ENCODE measurements at places on chromosomes 7 and 10. TPM values are rescaled to one million over a fixed set of nuclear protein-coding genes. Genes with fewer than 3 reads are reported as not detected.

DNA sequence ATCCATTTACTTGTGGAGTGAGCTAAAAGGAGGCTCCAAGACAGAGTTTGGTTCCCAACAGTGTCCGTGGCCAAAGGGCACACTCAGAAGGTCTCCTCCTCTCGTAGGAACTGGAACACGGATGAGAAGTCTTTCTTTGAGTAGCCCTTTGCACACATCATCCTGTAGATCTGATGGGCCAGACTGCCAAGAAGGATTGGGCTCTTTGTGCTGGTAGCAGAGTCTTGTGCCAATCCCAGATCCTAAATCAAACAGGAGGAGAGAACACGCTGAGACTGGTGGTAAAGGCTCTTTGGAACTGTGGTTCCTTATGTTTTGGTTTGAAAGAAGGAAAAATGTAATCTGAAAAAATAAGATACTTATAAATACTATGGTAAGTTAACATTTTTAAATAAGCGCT is 136.6 kb downstream of the HIBADH start:
- DNase-seq, result no peak

DNA sequence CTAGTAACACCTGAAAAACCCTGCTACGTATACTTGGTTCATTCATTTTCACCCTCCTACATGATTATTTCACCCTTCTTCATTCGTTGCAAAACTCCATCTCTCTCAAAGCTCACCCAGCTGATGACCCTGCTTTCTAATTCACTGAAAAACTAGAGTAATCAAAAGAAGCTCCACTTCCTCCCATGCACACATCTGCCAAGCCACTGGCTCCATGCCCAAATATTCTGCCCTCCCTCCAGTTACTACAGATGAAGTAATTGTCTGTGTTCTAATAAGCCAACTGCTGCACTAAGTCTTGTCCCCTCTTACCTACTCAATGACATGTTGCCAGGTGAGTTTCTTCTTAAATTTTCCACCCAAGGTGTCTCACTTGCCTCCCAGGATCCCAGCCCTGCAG is 96.9 kb upstream of the CCDC71L start:
- no peak for DNase-seq

- no peak for DNase-seq
Measured at GRCh38 chr10:110002801-110003523, 4.8 kb upstream of the ADD3 start.

- no peak for DNase-seq
Measured at GRCh38 chr7:81003326-81003725, 84.5 kb upstream of the SEMA3C start.

GRCh38 chr10:85043207-85043606 is 714.8 kb downstream of the CCSER2 start:
- DNase-seq, result peak; percentile 27

DNA sequence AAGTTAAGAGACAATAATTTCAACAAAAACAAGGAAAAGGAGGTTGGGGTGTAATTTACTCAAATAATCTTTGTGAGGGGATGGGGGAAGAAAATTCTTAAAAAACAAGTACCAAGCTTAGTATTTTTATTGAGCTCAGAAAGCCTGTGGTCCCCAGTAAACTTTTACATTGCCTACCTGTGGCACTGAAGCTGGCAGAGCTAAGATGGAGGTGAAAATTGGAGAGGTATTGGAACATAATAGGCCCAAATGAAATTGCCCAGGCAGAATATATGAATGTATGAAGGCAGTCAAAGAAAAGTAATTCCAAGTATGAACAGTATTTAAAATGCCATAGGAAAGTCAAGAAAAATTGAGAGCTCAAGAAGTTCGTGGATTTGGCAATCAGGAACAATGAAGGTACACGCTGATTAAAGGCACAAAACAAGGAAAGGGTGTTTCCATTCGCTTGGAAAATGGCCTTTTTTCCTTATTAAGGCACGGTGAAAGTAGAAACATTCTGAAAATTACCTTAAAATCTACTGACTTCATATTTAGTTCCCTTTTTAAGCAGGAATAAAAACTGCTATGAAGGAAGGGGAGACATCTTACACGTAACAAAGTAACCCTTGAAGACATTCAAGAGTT is 3.4 kb upstream of the KMT2E start:
- DNase-seq, result no peak

GRCh38 chr10:28470873-28471651 is 61.9 kb upstream of the WAC start:
- DNase-seq, result no peak

- DNase-seq, result no peak
Measured at GRCh38 chr7:5630670-5631069, 150.8 kb downstream of the RNF216 start.

GRCh38 chr7:25852211-25852938 is 299.6 kb upstream of the NFE2L3 start:
- DNase-seq, result peak; percentile 53

SDK1 gene
- total RNA-seq, result 10.0 TPM

DNA sequence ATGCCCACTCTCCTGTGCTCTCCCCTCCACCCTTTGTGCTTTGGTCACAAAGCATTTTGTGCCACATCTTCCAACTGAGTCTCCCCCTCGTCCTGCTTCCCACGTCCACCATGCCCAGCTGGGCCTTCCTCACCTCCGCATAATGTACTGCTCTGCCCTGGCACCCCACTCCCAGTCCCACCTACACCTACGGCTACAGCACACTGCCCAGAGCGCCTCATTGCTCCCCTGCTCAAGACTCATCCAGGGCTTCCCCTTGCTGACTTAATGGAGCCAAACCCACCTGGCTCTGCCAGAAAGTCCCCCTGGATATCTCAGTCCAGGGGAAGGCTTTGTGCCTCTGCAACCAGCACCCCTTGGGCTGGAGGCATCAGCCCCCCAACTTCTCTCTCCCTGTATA is 299.2 kb upstream of the ZMIZ1 start:
- no peak for DNase-seq

GRCh38 chr7:21526007-21526406 is 16.8 kb upstream of the DNAH11 start:
- DNase-seq, result no peak

TMEM243 gene
- total RNA-seq, result 29.0 TPM

AGR3 gene
- total RNA-seq, result not detected

- no peak for DNase-seq
Measured at GRCh38 chr7:99767662-99768061, 16.3 kb downstream of the CYP3A4 start.

DNA sequence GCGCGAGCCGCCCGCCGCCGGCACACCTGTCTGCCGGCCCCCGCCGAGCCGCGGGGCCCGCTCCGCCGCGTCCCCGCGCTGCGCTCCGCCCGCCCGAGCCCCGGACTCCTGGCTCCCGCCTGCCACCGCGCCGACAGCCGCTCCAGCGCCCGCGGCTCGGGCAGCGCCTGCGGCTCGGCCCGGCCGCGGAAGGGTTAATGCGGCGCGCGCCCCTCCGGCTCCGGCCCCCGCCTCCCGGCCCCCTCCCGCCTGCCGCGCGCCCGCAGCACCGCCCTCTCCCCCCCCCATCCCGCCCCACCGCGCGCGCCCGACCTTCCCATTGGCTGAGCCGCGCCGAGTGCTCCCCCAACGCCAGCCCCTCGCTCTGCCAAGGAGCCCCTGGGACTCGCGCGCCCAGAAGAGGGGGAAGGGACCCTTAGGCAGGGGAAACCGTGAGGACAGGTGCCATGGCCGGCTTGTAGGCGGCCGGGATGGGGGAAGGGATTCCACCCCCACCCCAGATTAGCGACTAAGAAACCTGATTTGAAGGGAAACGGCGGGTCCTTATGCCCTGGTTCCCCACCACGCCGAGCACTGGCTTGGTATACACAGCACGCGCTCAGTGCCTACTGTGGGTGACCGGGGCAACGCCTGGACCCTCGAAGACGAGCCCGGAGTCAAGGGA is at the start of gene KCNH2:
TSS of gene KCNH2 (minus strand) at position 196 of the 664 bp plus-strand sequence. CDS start 408 bp downstream, outside the sequence.
- peak; percentile 75 for DNase-seq

DNA sequence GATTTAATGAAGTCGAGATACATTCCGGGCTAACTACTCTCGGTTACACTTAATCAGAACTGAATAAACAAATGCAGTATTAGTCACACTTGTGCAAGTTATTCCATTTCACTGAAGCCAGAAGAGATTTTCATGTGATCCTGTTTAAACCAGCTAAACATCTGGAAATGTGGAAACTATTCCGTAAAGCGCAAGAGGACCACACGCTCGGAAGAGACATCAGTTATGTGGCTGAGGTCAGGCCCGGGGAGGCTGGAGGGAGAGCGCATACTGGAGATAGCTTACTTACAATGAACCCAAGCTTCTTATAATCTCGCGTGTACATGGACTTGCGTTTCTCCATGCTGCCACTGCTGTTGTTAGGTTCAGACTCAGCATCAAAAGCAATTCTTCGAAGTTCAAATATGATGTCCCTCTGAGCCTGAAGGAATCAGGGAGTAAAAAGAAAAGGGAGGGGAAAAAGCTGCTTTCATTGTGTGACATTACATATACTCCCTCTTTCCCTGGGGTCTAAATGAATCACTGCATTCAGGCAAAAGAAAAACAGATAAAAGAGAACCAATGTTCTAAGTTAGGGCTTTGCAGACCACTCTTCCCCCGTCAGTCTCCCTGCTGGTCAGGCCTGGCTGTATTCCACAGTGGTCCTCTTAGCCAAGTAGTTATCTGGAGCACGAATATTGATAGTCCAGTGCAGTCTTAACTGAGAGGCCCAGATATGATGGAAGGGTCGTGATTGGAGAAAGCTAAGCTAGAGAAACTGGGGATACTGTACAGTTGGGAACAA is 237.4 kb downstream of the ELMO1 start:
- no peak for DNase-seq

DNA sequence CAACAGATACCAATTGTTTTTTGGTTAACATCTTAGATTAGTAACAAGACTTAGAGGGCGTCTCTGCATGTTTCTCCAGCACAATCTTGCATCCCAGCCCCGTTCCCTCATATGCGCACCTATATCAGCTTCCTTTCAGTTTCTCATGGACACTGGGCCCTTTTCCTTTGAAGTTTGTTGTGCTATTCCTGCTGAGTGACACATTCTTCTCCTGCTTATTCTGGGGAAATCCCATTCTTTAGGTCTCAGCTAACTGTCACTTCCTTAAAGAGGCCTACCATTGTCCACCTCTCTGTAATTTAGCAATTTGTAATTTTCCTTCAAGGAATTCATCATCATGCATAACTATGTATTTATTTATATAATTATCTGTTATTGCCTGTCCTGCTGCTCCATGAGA is 110.3 kb upstream of the STEAP1B start:
- no peak for DNase-seq

GRCh38 chr10:30784897-30785605 is 155.5 kb upstream of the LYZL2 start:
- peak; percentile 85 for DNase-seq

CHST3 gene
- total RNA-seq, result 7.0 TPM

- no peak for DNase-seq
Measured at GRCh38 chr7:94183891-94184290, 179.7 kb upstream of the BET1 start.

BTAF1 gene
- total RNA-seq, result 49.2 TPM

GOLGA7B gene
- 0.07 TPM for total RNA-seq

SMURF1 gene
- total RNA-seq, result 22.4 TPM
